ENCODE measurements at places on chromosomes 5 and 9.

GRCh38 chr9:105418588-105419500, 29.0 kb upstream of the FSD1L start:
- no peak for DNase-seq

- DNase-seq = no peak
Observed at GRCh38 chr5:74667396-74667795, 17.6 kb upstream of the HEXB start.

GRCh38 chr9:129387822-129388221, 209.8 kb upstream of the IER5L start:
- DNase-seq = no peak

- no peak for DNase-seq
Observed at GRCh38 chr9:81886665-81887064, 41.6 kb upstream of the SPATA31D4 start.

- DNase-seq = no peak
Observed at GRCh38 chr5:127893232-127893631, 190.0 kb downstream of the CCDC192 start.

DNA sequence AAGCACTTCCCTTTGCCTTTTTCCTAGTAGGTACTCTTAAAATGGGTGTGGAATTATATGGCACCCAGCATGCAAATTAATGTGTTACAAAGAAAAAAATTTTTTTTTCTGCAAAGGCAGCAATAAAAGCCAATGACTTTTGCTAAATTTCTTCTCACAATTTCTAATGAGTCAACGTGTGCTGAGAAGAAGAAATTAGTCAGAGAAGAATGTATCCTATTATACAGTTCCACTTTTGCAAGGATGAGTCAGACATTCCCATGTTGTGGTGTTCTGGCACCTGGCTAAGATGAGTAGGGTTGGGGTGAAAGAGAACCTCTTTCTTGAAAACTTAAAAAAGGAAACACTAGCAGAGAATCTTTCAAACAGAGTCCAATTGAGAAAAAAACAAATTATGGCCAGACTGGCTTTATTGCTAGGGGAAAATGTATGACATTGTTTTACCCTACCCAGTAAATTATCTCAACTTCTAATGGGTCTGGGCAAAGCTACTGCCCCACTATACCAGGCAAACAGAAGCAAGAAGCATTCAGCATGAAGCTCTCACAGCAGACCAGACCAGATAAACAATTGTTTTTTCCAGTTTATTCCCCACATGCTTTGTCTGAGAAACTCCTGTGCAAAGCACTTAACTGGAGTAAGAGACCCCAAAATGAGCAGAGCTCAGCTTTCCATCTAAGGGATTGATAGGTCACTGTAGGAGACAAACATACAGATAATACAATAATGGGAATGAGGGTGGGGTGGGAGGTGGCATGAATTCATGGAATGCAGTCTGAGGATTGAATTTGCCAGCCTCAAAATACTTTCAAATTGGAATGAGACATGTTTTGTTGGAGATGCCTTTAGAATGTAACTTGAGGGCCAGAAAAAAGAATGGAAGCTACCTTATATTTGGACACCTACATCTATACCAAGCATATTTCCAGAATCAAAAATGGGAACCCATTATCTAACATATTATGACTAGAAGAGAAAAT, 220.8 kb upstream of the RFX3 start:
- DNase-seq = peak; percentile 16

DNA sequence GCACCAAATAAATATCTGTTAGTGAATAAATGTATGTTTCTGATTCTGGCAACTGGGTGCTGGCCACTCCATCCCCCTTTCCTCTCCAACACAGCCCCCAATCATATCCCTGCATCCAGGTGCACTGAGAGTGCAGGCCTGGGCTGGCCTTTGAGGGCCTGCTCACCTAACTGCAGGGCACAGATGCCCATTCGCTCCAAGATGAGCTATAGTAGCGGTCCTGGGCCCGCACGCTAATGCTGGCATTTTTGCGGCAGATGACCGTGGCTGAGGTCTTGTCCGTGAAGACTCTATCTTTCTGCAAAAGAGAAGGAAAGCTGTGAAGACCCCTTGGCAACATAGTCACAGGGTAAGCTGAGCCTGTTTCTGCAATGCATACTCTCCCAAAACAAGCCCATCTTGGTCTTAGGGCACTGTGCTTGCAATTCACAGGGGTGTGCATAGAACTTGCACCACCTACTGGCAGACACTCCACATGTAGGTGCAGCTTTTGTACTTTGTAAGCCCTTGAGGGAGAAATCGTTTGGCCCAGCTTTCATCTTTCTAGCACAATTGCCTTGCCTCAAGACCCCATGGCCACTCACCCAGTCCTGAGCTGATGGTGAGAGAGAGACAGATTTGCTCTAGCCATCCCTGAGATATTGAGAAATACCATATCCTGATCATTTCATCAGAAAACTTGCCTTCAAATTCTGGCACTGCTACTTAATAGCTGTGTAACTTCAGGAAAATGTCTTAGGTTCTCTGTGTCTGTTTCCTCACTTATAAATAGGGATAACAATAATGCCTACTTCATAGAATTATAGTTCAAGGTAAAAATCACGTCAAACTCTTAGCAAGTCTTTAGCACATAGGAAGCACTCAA, 13.5 kb downstream of the IL12B start:
- DNase-seq = no peak

DNA sequence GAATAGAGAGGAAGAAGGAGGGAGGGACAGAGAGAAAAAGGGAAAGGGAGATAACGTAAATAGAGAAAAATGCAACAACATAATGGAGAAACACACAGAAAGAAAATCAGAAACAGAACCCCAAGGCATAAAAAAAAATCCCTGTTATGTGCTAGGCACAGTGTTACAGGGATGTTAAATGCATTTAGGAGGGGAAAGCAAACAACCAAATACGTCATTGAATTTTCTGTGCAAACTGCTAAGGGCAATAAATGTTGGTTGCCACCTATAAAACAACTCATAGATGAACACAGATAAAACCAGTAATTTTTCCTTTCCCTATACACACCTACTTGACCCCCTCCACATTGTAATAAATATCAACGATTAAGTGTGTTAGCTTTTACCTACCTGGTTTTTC, 51.3 kb upstream of the ASTN2 start:
- no peak for DNase-seq

GRCh38 chr9:37511016-37512010, 25.6 kb downstream of the POLR1E start:
- DNase-seq = no peak

DNA sequence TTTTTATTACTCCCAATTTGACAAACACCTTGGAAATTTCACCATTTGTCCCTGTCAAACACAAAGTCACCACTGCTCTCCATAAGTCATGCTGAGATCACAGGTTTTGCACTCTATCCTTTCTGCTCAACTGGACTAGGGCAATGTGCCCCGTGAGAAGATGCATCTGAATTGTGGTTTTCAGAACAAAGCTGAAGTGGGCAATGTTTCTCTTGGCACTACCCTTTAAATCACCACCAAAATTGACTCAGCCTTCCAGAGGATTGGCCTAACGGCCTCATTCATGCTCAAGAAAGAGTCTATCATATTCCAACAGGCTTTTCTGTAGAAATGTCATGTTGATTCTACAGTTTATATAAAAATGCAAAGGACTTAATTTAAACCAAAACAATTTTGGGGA, 81.0 kb upstream of the TRIO start:
- DNase-seq = no peak

GRCh38 chr5:43592363-43592762, 10.6 kb upstream of the NNT start:
- no peak for DNase-seq

DNA sequence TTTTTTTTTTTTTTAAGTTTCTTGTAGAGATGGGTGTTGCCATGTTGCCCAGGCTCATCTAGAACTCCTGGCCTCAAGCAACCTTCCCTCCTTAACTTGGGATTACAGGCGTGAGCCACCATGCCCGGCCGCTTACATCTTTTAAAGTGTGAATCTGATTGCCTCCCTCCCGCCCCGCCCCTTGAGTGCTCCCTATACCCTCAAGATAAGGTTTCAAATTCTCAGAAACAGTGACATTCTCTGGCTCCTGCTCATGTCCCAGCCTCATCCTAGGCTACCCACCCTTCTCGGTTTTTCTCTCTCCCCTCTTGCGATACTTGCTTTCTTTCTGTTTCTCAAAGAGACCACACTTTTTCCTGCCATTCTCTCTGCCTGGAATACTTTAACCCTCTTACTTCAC, 12.4 kb downstream of the MORN5 start:
- no peak for DNase-seq

DNA sequence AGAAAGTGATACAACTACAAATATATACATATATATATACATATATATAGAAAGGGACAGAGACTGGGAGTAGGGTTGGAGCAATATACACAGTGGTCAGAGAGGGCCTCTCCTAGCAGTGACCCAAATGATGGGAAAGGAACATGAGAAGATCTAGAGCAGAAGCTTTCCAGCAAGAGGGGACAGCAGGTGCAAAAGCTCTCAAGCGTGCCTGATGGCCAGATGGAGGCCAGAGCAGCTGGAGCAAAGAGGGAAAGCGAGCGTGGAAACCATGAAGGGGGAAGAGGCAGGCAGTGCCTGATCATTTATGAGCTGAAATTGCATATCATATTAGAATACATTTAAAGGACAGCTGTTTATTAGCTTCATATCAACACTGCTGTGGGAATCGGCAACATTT, 7.6 kb upstream of the GRPEL2 start:
- DNase-seq = no peak

DNA sequence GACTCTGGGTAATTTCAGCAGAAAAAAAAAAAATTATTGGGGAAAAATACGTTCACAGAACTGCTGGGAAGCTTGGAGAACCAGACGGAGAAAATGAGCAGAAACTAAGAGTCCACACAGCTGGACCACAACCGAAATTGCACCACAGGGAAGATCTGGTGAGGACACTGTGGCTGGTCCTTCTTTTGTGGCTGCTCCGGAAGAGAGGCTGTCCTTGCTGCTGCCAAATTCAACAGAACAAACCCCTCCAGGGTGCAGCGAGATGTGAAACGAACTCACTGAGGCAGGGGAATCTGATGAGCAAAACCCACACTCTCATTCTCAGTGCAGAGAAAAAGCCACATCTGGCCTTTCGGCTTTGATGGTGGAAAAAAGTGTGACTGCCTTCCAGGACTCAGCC, 200.0 kb downstream of the ACTL7B start:
- DNase-seq = no peak

- no peak for DNase-seq
Observed at GRCh38 chr9:92392690-92393089, 11.7 kb downstream of the OGN start.
